ENCODE measurements at places on chromosomes 5 and 9.

DNA sequence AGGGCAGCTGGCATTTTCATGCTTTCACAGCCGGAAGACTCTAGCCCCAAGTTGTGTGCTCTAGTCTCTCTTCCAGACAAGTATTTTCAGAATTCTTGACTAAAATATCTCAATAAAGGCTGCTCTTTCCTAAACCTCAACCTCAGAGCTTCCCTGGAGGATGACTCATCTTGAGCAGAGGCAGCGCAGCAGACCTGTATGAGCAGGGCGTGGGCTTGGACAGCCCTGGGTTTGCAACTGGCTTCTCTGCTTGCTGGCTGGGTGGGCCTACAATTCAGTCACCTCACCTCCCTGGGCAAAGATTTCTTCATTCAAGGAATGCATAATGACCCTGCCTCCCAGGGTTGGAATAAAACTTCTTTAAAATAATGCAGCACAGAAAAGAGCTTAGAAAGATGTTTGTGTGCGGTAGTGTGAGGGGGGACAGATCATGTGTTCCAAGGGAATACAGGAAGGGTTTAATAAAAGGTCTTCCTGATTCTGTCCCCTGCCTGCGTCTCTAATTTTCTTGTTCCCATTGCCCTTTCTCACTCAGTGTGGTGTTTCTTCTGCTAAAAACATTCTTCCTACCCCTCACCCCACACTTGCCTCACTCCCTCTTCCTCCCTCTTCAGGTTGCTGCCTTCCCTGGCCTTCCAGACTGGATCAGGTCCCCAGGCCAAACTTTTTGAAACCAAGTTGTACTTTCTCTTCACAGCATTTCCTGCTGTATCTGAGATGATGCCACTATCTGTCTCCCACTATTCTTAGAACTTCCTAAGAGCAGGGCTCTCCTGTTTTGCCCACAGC is 39.4 kb upstream of the MAP1B start:
- DNase-seq, result no peak

DNA sequence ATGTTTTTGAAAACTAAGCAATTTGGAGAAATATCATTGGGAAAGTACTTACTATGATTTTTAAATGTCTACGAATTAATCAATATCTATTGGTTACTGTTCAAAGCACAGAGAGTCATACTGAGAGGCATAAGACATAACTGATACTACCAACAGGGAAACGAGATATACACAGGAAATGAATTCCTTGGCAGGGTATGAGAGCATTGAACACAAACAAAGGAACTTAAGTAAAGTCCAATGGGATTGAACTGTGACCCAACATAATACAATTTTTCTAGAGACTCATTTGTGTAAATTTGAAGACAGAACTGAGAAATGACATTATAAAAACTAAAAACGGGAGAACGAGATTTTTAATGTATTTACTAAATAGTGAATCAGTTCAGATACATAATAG is 1.3 kb upstream of the ITGA1 start:
- DNase-seq, result no peak

- DNase-seq, result no peak
These were observed 335.8 kb downstream of the IRX2 start for GRCh38 chr5:2415678-2416077.

GRCh38 chr5:158537366-158537765 is 562.4 kb downstream of the EBF1 start:
- no peak for DNase-seq

GRCh38 chr9:123893831-123894460 is 36.0 kb downstream of the DENND1A start:
- DNase-seq, result no peak

All from GM13976 (cell line).